Suppressor macrophage treated with lipopolysaccharide for 1 hour (primary cell): ENCODE measurements at places on chromosomes 11 and 22.

- no peak for DNase-seq
These were observed 104.6 kb upstream of the SORL1-AS1 start for GRCh38 chr11:121557348-121557747.

DNA sequence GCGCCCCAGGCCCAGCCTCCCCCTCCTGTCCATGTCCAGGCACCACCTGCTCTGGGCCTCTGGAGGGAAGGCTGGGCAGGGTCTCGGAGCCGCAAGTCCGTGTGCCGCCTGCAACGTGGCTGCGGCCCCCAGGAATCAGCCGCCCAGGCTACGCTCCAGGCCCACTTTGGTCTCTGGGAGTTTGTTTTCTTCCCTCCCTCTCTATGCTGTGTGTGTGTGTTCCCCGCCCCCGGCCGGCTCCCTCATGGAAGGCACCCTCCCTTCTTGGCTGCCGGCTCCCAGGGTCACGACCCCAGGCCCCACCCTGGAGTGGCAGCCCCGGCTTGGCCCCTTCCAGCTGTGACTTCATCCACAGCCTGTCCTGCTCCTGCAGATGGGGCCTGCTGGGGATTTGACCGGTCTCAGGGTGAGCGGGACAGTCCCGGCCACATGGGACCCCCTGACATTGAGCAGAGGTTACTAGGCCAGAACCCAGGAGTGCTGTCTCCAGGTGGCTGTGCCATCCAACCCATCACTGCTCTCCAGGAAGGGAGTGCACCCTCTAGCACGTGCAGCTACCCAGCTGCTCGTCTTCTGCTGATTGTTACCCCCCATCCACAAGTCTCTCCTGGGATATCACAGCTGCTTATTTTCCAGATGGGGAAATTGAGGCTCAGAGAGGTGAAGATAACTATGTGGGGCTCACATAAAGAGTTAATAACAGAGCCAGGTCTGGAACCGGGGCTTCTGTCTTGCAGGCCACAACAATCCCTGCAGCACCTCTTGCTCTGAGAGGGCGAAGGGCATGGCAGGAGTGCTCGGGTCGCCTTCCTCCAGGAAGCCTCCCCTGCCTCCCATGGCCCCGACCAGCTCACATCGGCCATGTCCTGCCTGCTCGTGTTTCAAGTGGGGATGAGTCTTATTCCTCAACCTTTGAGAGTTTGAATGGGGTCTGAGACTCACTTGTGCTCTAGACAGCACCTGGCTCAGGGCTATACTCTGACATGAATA lies 2.8 kb upstream of the LIF start:
- DNase-seq: peak; percentile 34

GRCh38 chr11:200224-201003 lies 6.8 kb downstream of the BET1L start:
- DNase-seq: no peak

DNA sequence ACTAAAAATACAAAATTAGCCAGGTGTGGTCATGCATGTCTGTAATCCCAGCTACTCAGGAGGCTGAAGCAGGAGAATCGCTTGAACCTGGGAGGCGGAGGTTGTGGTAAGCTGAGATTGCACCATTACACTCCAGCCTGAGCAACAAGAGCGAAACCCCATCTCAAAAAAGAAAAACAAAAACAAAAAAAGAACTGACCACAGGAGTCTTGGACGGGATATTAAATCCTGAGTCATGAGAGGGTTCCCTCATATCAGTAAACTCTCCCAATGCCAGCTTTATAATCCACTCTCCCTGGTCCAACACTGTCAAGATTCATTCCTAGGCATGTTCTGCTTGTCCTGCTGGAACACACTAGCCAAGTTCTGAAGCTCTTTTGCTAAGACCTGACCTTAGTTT lies 61.5 kb upstream of the EP300 start:
- no peak for DNase-seq

DNA sequence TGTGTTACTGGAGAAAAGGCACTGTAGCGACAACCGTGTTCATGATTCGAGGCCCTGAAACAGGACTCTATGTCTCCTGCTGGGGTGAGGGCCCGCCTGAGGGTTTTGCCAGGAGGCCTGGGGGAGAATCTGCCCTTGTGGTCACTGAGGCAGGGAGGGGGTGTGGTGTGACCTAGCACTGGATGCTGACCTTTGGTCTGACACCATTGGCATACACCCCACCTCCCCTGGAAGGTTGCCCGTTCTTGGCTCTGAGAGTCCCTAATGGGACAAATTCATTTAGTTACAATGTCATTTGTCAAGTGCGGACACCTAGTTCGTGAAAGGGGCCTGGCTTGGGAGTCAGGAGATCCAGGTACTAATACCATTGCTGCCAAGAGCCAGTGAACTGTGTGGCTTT lies 29.0 kb downstream of the NECTIN1 start:
- DNase-seq: no peak
